Endodermal cell (in vitro differentiated cells): ENCODE measurements at places on chromosomes 6 and 20.

DNA sequence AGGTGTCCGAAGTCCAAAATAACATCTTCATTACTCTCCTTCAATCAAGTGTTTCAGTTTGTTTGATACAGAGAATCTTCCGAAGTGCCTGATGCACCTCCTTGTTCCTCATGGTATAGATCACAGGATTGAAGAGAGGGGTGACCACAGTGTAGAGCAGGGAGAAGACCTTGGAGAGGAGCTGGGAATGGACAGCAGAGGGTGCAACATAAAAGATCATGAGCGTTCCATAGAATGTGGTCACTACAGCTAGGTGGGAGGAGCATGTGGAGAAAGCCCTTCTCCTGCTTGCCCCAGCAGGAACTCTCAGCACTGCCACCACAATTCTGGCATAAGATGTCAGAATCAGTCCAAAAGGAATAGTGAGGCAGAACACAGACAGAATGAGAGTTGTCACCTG, 11.9 kb downstream of the OR12D1 start:
- DNase-seq: no peak
- no peaks in the 10 kb centered on the region for H3K4me1 ChIP-seq
- no peaks in the 10 kb centered on the region for H3K36me3 ChIP-seq
- H3K27ac ChIP-seq: no peak overlapping the region
- H3K27me3 ChIP-seq: no peaks in the 10 kb centered on the region

GRCh38 chr6:18268066-18268465, 3.7 kb upstream of the DEK start:
- no peak overlapping the region for H3K4me3 ChIP-seq
- H3K4me1 ChIP-seq: no peaks in the 10 kb centered on the region
- no peak overlapping the region for H3K27ac ChIP-seq
- H3K36me3 ChIP-seq: no peaks in the 10 kb centered on the region

DNA sequence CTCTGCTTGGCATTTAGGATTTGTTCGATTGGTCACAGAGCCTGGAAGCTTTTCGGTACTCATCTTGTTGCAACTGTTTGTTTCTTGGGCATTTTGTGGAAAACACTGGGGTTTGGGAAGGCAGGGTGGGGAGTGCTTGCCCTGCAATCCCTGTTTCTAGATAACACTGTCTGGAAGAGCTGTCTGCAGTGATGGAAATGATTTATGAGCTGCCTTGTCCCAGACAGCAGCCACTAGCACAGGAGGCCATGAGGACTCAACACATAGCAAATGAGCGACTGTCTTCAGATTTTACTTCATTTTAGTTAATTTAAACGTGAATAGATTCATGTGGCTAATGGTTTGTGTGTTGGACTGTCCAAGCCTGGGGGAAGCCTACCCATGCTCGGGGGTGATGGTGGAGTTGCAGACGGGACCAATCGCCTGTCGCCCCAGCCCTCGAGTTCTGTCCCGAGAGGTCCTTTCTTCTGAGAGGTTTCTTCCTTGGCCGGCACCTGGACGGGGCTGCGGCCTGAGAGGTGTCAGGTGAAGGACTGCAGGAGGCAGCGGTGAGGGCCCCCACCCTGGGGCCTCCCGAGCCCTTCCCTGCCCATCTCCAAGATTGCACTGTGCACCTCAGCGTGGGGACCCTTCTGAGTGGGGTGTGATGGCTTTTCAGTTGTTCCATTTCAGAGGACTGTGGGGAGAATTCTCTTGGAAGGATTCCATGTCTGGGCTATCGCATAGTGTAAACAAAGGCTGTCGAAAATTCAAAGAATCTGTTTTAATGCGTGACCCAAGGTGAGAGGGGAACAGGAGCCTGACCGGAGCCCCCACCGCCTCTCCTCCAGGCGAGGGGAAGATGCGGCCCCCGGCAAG, 55.4 kb downstream of the SMOC2 start:
- H3K36me3 ChIP-seq: no peaks in the 10 kb centered on the region
- H3K27me3 ChIP-seq: no peaks in the 10 kb centered on the region
- no peak for DNase-seq
- peak overlapping the region; percentile 49 for H3K27ac ChIP-seq

DNA sequence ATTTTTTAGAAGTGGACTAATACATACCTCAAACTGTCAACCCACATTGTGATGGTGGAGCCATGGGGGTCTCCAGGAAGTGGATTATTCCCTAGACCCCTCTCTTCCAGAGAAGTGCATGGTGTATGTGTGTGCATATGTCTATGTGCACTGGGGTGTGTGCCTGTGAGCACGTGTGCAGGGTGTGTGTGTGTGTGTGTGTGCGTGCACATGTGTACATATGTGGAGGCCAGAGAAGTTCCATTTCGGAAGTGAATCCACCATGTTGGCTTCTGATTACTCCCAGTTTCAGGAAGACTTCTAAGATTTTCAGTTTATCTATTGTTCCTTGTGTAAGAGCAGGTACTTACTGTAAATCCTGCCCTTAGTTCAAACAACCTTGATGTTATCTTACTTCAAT, 208.5 kb upstream of the SULF2 start:
- H3K27me3 ChIP-seq: no peaks in the 10 kb centered on the region
- no peak overlapping the region for H3K27ac ChIP-seq
- H3K4me3 ChIP-seq: peak overlapping the region; percentile 48

- no peaks in the 10 kb centered on the region for H3K36me3 ChIP-seq
- H3K27ac ChIP-seq: no peak overlapping the region
- H3K4me3 ChIP-seq: no peak overlapping the region
Observed at GRCh38 chr6:148857798-148858390, 111.1 kb downstream of the UST start.

DNA sequence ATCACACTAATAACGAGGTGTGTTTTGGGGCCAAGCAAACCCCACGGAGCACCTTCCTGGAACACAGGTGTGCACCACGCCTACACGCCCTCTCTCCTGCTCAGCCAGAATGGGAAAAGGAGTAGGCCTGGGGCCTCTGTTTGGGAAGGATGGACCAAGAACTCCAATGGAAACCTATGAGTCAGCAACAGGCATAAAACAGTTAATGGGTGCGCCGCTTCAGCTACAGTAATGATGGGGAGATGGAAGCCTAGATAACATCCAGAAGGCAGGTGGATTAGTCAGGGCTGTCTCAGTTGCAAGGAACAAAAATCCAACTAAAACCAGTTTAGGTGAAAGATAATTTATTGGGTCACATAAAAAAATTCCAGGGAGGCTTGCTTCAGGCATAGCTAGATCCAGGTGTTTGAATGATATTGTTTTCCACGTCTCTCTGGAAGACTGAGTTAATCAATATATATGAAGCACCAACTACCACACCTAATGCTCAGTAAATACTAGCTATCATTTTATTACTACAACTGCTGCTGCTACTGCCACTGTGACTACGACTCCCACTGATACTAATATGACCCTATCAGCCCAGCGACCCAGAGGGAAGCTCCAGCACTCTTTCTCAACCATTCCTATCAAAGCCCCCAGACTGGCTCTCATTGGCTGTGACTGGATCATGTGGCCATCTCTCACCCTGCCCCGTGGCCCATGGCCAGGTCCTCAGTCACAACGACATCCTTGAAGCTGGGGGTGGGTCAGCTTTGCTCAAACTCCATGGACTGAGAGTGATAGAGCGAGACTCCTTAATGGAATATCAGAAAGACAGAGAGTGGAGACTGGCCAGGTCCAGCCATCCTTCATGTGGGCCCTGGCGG, 155.2 kb upstream of the PTPN1 start:
- H3K4me1 ChIP-seq: no peaks in the 10 kb centered on the region
- no peak for DNase-seq
- no peaks in the 10 kb centered on the region for H3K36me3 ChIP-seq
- H3K27me3 ChIP-seq: no peaks in the 10 kb centered on the region
